A549 treated with ZK216348 at 1 μM for 4 hours (cell line): ENCODE measurements at places on chromosomes 4 and X. TPM values are rescaled to one million over a fixed set of nuclear protein-coding genes. Genes with fewer than 3 reads are reported as not detected.

Gene GABRG1
- total RNA-seq: not detected in 5 replicates

Gene DMRTC1
- not detected in 5 replicates for total RNA-seq

Gene IKBKG
- 30.5 to 46.4 TPM (median 42.7 TPM) in 5 replicates for total RNA-seq

Gene ITM2A
- total RNA-seq: 0.38 to 0.66 TPM in 2 of 5 replicates, not detected in the others

Gene PLK4
- total RNA-seq: 16.7 to 21.3 TPM (median 18.9 TPM) in 5 replicates

Gene ZCCHC12
- 0.07 to 0.26 TPM (median 0.24 TPM) in 4 of 5 replicates, not detected in the other for total RNA-seq

Gene KCNIP4
- total RNA-seq: not detected in 5 replicates

Gene BMP15
- total RNA-seq: not detected in 5 replicates

Gene LONRF3
- total RNA-seq: 2.5 to 4.8 TPM (median 3.4 TPM) in 5 replicates

Gene SPCS3
- 24.8 to 43.9 TPM (median 39.5 TPM) in 5 replicates for total RNA-seq

Gene XK
- total RNA-seq: 0.31 to 0.56 TPM (median 0.37 TPM) in 5 replicates

Gene STATH
- total RNA-seq: not detected in 5 replicates

Gene TLL1
- 0.13 to 0.59 TPM (median 0.17 TPM) in 5 replicates for total RNA-seq

Gene ART3
- not detected in 5 replicates for total RNA-seq

Gene CYLC1
- total RNA-seq: not detected in 5 replicates

Gene RNF128
- total RNA-seq: 0.07 to 0.12 TPM in 2 of 5 replicates, not detected in the others

Gene NEUROG2
- total RNA-seq: not detected in 5 replicates

Gene VSIG1
- total RNA-seq: 0.33 to 0.59 TPM (median 0.47 TPM) in 5 replicates

Gene AMELX
- not detected in 5 replicates for total RNA-seq

Gene SRPK3
- 0.04 TPM in 1 of 5 replicates, not detected in the others for total RNA-seq

Gene GPC4
- 0.04 to 0.06 TPM (median 0.06 TPM) in 3 of 5 replicates, not detected in the others for total RNA-seq

Gene NAT8L
- 6.2 to 15.6 TPM (median 15.4 TPM) in 5 replicates for total RNA-seq
